ENCODE measurements at places on chromosomes 13 and 19.

GRCh38 chr13:48155848-48156247 is 60.9 kb upstream of the MED4 start:
- no peak for DNase-seq

GRCh38 chr19:48117515-48118130 is 7.0 kb upstream of the PLA2G4C start:
- no peak for DNase-seq

DNA sequence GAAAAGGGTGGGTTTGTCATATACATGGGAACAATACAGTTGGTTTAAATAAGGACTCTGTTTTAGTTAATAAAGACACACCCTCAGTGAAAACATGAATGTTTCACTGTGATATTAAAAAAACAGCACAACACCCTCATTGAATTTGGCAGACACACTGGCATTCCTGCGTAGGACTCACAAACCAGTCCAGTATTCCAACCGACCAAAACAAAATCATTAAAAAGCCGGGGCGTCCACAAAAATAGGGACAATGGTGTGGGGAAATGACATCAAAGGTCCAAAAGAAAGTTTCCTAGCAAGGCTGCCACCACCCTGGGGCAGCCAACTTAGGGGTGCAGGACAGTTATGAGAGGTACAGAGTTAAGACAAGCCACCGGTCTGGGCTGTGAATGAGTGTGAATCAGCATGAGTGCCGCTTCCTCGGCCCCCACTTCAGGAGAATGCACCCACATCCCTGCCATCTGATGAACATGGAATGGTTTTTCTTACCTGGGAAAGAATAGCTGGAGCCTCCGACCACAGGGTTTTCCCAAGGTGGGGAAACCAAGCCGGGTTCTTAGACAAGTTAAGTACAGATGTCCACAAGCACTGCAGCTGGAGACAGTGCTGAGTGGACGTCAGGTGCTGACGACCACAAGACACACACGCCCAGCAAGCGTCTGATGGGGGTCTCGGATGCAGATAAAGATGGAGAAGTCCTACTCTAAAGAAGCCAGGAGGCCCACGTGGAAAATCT is 73.3 kb downstream of the KLF2 start:
- DNase-seq: no peak

GRCh38 chr13:51067210-51067701 is 43.8 kb downstream of the C13orf42 start:
- no peak for DNase-seq

DNA sequence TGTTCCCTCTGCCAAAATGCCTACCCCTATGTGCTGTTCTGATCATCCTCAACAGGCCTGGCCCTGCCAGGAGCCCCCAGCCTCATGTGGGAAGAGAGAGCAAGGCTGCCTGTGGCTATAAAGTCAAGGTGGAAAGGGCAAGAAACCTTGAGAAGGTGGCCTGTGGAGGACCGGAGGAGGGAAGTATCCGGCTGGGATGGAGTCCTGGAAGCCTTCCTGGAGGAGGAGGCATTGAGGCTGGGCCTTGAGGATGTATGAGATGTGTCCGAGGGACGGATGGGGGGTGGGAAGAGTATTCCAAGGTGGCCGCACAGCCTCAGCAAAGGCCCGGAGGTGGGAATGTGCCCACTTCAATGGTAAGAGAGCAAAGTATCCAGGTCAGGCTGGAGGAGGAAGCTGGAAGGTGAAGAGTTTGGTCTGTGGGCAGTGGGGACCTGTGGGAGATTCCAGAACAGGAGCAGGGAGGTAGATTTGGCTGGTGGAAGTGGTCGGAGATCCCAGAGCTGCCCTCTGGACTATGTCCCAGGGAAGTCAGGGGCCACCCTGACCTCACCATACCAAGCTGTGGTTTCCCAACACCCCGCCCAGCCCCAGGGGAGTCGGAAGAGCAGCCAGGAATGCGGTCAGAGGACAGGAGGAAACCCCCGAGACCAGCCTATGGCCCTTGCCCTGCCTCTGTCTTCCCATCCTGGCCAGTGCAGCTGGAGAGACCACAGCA is 3.0 kb upstream of the PLIN4 start:
- no peak for DNase-seq

GRCh38 chr13:19062801-19063200 is 118.8 kb downstream of the TUBA3C start:
- no peak for DNase-seq

DNA sequence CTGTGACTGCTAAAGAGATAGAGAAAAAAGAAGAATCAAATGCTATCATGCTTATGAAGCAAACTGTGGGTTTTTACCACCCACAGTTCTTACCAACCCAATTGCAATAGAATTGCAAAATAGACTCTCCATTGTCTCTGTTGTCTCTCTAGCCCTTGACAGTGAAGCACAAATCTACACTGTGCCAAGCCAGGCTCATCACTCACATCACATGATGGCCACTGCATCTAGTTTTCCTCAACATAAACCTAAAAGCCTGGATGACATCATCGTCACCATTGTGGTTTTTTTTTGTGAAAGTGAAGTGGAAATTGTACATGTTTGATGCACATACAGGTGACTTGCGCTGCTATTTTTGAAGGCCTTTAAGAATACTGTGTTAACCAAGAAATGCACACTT is 56.1 kb downstream of the KL start:
- DNase-seq: no peak

- peak; percentile 54 for DNase-seq
Observed at GRCh38 chr19:17234911-17235299, 8.9 kb downstream of the OCEL1 start.
